ENCODE measurements at places on chromosomes 2 and 18.

GRCh38 chr18:74806073-74806472 is 208.4 kb downstream of the ZNF407 start:
- DNase-seq, result no peak

DNA sequence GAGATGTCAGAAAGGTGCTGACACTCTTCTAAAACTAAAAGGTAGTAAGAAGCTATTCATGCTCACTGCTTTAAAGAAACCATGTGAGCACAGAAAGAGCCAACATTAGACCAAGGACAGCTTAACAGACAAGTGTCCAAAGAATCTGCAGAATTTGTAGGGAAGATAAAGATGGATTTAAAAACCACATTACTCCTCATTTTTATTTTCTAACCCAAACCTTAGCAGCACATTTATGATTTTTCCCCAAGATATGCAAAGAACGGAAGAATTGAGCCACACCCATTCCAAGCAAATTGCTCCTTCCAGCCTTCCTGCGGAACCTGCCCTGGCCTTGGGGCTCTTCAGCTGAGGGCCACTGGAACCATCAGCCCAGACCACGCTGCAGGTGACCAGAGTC is 26.9 kb downstream of the MBP start:
- no peak for DNase-seq

- DNase-seq, result no peak
Measured at GRCh38 chr2:102504833-102505232, 31.8 kb downstream of the SLC9A4 start.

DNA sequence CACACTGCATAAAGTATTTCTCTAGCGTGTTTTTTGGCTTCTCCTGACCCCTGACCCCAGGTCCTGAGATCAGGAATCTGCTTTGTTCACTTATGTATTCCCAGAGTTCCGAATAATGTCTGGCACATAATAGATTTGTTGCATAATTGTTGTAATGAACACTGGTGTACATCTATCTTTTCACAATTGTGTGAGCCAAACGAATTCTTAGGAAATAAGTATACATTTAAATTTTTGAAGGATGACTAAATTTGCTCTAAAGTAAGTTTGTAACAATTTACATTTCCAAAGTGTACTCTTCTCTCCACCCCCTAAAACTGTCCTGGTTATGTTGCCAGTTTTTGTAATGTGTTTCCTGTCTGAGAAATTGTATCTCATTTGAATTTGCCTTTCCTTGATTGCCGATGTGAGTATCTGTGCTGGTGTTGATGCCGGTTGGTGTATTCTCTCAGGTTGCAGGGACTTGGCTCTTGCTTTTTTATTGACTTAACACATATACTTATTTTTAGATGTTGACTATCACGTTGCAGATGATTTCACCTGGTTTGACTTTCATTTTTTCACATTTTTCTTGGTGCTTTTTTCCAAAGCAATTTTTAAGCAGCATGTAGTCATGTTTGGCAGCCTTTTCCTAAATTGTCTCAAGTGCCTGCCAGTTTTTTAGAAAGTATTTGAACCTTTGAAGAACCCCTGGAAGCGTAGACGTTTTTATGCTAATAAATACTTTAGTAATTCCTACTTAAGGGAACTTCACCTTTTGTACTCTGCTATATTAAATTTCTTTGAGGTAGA is 16.1 kb upstream of the FARP2 start:
- DNase-seq, result no peak

- DNase-seq, result no peak
Measured at GRCh38 chr18:23870676-23871380, 143.7 kb upstream of the TTC39C start.

- no peak for DNase-seq
Measured at GRCh38 chr2:149331023-149331400, 625 bp downstream of the LYPD6 start.

- peak; percentile 3 for DNase-seq
Measured at GRCh38 chr18:38456253-38456652, 890.7 kb upstream of the CELF4 start.

DNA sequence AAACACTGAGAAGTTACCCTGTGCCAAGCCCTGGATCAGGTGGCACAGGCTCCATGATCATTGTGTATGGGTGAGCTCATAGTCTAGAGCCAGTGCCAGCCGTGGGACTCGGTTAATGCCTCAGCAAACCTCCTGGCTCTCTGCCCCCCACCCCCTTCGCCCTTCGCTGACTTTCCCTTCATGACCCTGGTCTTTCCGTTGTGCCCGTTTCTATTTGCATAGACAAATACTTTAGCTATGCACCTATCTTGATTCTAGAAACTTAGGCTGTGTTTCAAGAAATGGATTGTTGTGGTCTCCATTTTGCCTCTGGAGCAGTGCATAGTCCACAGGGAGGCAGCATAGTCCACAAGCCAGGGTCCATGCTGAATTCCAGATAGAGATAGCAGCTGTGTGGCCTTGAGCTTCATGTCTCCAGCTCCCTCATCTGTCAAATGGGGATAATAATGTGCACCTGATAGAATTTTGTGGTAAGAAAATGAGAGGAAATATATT is 44.8 kb upstream of the KDM3A start:
- peak; percentile 5 for DNase-seq

DNA sequence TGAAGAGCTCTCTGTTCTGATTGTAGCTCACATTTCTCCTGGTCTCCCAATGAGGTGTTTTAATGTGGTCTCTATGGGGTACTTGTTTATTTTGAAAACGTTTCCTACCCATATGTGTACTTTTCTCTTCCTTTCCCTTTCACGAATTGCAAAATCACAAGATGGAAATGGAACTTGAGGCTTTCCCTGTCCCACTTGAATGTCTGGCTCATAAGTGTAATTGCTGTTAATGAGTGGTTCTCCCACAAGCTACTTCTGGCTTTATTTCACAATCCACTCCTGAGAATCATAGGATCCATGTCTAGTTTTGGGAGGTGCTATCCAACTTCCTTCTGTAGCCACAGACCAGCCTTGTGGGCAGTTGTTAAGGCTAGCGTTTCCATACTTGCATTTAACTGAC is 81.1 kb upstream of the CAVIN2 start:
- DNase-seq, result no peak
